ENCODE measurements at places on chromosomes 4 and X. TPM values are rescaled to one million over a fixed set of nuclear protein-coding genes. Genes with fewer than 3 reads are reported as not detected.

FRG2 gene
- not detected for total RNA-seq

CSN1S1 gene
- total RNA-seq: not detected

FGD1 gene
- 7.0 TPM for total RNA-seq

PPID gene
- 36.0 TPM for total RNA-seq

HMX1 gene
- not detected for total RNA-seq

FGFRL1 gene
- 10.1 TPM for total RNA-seq

ADH1C gene
- total RNA-seq: 0.44 TPM

LDOC1 gene
- 4.1 TPM for total RNA-seq

APOO gene
- total RNA-seq: 11.1 TPM

COL4A6 gene
- 3.8 TPM for total RNA-seq

MOB1B gene
- 15.6 TPM for total RNA-seq

C4orf50 gene
- not detected for total RNA-seq

SLITRK4 gene
- 0.50 TPM for total RNA-seq

NOX1 gene
- not detected for total RNA-seq

MXRA5 gene
- total RNA-seq: 49.0 TPM

Measured in uterine smooth muscle cell (primary cell).